Astrocyte of the spinal cord (primary cell): ENCODE measurements at places on chromosomes 7 and 10.

DNA sequence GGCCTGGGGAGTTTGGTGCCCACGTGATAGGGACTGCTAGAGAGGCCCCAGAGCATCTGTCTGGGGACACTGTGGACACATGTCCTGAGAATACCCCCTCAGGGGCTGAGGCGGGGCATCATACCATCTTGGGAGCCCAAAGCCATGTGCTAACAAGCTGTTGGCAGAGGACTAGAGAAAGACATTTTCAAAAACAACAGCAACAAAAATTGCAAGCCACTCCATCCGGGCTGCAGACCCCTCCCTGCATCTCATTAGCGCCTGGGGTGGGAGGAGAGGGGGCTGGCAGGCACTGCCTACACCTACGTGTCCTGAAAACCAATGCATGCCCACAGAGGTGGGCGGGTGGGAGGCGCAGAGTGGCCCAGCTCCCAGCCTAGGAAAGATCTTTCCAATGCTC, 507.4 kb upstream of the PODXL start:
- DNase-seq, result no peak

DNA sequence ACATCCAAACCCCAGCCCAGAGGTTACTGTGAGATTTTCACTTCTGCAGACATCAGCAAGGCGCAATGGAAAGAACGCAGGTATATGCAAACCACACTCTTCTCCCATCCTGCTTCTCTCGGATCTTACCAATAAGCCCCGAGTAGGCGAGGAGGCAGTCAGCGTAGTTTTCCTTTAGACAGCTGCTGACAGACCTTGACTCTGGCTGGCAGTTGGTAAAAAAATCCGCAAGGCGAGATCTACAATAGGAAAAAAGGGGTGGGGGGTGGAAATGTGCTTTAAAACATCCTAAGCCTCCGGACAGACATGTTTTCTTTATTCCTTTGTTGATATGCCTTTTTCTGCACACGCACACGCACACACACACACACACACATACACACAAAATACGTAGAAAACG, 176.5 kb downstream of the GFRA1 start:
- no peak for DNase-seq

DNA sequence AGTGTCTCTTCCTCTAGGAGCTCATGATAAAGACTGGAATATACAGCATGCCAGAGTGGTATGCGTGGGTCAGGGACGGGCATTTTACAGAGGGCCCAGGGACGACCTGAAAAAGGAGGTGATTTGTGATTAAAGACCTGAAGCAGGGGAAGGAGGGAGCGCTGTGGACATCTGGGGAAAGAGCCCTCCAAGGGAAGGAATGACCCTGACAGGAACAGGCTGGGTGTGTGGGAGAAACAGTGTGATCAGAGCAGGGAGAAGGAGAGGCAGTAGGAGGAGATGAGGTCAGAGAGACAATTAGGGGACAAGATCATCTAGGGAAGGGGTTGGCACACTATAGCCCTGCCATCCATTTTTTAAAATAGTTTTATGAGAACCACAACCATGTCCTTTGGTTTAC, 3.4 kb upstream of the RASSF4 start:
- no peak for DNase-seq

DNA sequence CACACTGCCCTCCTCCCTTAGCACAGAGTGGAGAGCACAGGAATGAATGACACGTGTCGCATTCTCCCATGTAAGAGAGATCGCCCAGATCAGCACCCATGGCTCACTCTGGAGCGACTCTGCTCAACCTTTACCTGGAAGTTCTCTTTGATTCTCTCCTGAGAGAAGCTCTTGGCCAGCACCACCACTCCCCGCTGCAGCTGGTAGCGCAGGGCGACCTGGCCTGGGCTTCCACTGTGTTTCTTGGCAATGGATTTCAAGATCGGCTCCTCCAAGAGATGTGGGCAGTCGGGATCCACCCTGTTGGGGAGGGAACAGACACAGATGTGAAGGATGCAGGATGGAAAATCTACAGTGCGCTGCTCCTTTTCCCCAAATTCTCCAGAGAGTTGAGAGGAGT, 27.4 kb downstream of the AKR1C8 start:
- DNase-seq, result no peak

- no peak for DNase-seq
These were observed 865.2 kb upstream of the GHITM start for GRCh38 chr10:83274088-83274487.

GRCh38 chr7:44489955-44490350, 505 bp downstream of the NUDCD3 start:
- DNase-seq, result peak; percentile 44

GRCh38 chr10:100291356-100291755, 4.9 kb upstream of the BLOC1S2 start:
- no peak for DNase-seq

DNA sequence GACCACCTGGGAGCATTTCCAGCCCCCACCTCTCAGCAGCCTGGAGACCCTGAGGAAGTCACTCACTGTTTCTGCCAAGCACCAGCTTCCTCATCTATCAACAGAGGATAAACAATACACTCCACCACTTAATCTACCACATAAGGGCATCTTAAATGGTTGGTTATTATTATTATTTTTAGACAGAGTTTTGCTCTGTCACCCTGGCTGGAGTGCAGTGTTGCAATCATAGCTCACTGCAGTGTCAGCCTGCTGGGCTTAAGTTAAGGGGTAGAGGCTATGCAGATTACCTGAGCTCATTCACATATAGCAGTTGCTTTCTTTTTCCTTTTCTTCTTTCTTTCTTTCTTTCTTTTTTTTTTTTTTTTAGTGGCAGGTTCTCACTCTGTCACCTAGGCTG, 59.5 kb upstream of the ELN start:
- no peak for DNase-seq

DNA sequence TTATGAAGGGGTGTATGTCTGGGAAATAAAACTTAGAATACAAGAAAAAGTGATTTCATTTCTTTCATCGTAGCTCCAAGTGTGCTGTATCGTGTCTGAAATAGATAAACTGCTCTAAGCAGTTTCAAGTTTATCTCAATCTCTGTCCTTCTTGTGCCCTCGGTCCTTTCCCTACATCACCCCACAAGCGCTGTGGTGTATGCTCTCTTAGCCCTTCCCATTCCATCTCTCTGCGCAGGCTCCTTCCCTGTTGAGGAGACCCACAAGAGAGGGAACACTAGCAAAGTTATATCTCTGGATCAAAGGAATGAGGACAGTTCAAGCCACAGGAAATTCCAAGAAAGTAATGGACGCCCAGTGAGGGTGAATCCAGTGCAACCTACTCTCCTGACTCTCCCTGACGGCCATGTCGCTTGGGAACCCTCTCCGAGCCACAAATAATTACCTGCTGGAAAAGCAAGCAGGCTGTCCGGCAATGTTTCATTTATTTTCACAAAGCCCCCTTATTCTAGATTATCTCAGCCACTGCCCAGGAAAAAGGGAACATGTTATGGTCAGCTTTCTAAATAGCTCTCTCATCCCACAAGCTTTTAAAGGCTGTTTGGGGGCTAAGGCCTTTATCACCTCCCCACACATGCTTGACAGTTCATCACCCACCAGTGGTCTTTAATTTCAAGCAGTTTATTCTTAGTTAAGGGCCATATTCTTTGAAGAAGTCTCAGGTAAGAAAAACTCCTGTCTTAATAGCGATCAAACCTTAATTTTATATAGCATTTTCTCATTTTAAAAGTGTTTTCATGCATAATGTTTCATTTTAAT, 34.8 kb downstream of the LRRC4 start:
- DNase-seq, result no peak

DNA sequence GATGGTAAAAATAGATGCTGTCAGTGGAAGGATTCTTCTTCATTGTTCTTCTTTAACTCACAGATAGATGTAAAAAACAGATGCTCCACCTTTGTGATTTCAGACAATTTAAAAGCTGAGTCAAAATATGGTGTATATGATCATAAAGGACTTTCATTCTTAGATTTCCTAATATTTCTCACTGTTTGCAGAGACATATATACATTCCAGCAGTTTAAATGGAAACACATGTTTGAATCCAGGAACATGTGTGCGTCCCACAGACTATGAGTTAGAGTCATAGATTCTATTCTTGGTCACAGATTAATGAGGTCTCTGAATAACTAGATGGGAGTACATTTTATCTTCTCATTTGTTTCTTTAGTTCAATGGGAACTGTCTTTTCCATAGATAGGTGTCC, 109.6 kb downstream of the BICC1 start:
- DNase-seq, result no peak

- DNase-seq, result no peak
These were observed 97.7 kb upstream of the PARD3 start for GRCh38 chr10:34912771-34913170.

- peak; percentile 60 for DNase-seq
These were observed 27.1 kb downstream of the PRLHR start for GRCh38 chr10:118568327-118568848.

- no peak for DNase-seq
These were observed 165.1 kb downstream of the SVIL start for GRCh38 chr10:29469481-29470354.

DNA sequence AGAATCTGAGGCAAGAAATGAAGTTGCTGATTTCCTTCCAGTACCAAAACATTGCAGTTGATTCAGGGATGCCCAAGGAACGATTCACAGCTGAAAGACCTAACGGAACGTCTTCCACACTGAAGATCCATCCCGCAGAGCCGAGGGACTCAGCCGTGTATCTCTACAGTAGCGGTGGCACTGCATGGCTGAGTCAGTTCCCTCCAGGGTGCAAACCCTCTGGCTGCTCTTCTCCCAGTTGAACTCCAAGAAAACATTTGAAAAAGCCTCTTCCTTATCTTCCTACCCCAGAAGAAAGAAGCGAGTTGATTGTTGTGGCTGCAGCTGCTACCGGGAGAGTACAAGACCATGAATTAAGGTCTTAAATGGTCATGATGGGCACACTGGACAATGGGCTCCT, 147.1 kb upstream of the PRSS1 start:
- no peak for DNase-seq

GRCh38 chr7:137695942-137696341, 150.8 kb downstream of the DGKI start:
- DNase-seq, result no peak

DNA sequence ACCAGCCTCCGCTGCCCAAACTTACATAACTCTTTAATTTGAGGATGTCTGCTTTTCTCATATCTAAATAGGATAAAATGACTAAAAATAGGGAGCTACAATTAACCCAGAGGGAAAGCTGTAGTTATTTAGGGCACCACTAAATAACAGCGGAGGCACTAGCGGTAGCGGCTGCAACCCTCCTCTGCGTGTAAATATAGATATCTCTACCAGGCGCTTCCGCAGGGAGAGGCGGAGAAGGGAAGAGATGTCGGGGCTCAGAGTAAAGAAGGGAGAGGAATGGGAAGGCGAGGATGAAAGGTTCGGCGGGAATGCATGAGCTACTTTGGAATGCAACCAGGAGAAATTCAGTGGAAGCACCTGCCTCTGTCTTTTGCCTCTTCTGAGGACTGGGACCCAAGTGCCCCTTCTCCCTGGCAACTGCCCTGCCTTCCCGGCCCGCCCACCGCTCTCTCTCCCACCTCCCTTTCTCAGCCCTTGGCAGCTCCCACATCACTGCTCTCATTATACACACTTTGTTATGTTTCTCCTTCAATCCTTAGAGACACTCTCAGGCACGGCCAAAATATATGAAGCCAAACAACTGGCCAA, 698.3 kb downstream of the PARD3 start:
- DNase-seq, result no peak

DNA sequence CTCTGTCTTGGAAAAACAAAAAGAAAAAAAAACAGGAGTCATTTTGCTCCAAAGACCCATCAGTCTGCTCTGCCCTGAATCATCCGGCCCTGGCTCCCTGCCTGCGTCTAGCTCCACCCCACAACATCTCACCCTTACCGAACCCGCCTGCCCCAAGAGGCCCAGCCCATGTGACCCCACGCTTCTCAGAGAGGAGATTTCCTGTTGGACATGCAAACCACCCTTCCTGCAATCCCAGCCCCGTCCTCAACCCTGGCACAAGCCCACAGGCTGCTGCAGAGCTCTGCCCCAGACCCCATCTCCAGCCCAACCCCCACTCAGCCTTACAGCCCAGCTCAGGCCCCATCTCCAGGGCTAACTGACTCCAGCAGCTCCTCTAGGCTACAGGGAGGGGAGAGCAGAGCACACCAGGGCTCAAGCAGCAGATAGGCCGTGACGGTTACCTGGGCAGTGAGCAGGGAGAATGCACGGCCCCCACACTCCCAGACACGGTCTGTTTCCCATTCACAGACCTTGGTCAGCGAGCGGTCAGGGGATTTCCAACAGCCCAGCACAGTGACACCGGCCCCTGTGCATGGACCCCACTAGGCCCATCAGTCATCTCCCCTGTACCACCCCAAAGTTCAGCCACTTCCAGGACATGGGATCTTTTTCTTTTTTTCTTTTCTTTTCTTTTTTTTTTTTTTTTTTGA, 69.9 kb upstream of the GTF2I start:
- peak; percentile 90 for DNase-seq

GRCh38 chr10:17867056-17867455, 57.9 kb downstream of the MRC1 start:
- no peak for DNase-seq

DNA sequence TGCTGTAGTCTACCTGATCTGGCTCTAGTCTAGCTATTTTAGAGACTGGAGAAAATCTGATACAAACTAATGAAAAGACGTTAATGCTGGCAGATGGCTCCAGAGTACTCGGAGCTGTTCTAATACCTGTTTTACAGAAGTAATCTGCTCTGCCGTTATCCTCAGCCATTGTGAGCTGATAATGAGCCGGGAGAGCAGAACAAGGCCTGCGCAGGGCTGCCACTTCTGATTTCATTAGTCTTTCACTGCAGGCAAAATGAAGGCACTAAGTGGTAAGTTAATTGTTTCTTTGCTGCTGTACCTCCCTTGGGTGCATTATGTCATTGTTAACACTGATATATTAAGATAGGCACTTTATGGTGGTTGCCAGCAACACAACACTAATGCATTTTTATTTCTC, 456.4 kb upstream of the PFKP start:
- DNase-seq, result no peak

DNA sequence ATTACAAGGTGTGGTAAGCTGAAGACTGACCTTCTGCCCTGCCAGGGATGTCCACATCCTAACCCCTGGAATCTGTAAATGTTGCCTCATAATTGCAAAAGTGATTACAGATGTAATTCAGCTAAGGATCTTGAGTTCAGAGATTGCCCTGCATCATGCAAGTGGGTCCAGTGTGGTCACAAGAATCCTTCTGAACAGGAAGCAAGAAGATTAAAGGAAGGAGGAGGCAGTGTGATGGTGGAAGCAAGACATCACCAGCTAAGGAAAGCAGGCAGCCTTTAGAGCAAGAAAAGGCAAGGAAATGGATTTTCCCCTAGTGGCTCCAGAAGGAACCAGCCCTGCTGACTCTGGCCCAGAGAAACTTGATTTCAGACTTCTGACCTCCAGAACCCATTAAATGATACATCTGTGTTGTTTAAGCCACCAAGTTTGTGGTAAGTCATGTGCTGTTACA, 78.1 kb downstream of the USP6NL start:
- DNase-seq, result no peak

GRCh38 chr7:99380823-99381663, 6.5 kb downstream of the ARPC1B start:
- no peak for DNase-seq
